Effector CD4-positive, alpha-beta T cell (primary cell): ENCODE measurements at places on chromosomes 4 and X.

- no peak for DNase-seq
These were observed 24.9 kb downstream of the JAKMIP1 start for GRCh38 chr4:6175426-6175825.

- DNase-seq, result no peak
These were observed 90.8 kb downstream of the GATB start for GRCh38 chr4:151669990-151670389.

DNA sequence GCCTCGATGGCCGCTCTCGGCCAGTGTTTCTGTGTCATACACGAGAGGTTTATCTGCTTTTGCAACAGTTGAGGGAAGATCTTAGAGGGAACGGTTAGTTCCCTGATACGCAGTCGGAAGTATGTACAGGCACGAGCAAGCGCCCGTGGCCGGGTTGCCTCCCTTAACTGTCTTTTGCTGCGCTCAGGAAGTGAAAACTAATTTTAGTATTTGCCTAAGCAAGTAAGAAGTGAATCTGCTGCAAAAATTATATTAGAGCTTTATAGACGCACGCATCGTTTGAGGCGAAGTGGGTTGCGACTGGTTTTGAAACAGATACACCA is 695 bp downstream of the MTM1 start:
- peak; percentile 22 for DNase-seq

DNA sequence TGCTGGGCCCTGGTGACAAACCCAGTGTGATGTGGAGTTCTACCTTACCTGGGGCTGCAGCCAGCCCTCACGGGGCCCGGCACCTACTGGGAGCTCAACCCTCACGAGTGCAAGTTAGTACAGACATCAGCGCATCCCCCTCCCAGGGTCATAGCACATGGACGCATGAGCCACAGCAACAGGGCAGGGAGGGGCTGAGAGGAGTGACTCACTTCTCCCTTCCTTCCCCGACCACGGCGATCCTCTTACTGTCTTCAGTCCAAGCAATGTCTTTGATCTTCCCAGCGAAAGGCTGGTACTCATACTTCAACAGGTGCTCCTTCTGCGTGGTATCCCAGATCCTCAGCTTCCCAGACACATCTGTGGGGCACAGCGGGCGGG is 17.8 kb downstream of the WDR1 start:
- peak; percentile 36 for DNase-seq

- DNase-seq, result no peak
These were observed 22.2 kb downstream of the BTC start for GRCh38 chr4:74772106-74772505.

- no peak for DNase-seq
These were observed 12.5 kb upstream of the ART3 start for GRCh38 chr4:76061982-76062381.

- DNase-seq, result no peak
These were observed 262.5 kb upstream of the PCDH18 start for GRCh38 chr4:137794764-137795254.

GRCh38 chrX:56758456-56758855 is 29.4 kb downstream of the NBDY start:
- no peak for DNase-seq

- no peak for DNase-seq
These were observed 45.8 kb upstream of the SERTM2 start for GRCh38 chrX:111465669-111466068.

GRCh38 chr4:85725721-85726170 is 250.8 kb downstream of the ARHGAP24 start:
- no peak for DNase-seq

- DNase-seq, result no peak
These were observed 2293.1 kb downstream of the PCDH7 start for GRCh38 chr4:33013282-33013681.

DNA sequence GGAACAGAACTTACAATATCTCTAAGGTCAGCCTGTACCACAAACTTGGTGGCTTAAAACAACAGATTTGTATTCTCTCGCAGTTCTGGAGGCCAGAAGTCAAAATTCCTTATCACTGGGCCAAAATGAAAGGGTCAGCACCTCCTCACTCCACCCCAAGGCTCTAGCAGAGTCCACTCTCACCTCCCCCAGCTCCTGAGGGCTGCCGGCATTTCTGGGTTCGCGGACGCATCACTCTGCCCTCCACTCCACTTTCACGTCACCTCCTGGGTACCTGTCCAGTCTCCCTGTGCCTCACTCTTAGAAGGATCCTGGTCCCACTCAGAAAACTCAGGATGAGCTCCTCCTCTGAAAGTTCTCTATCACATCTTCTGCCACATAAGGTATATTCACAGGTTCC is 34.6 kb downstream of the JAKMIP1 start:
- no peak for DNase-seq

GRCh38 chrX:154548028-154548316 is 552 bp downstream of the IKBKG start:
- DNase-seq, result no peak

GRCh38 chrX:68719181-68719903 is 71.9 kb downstream of the STARD8 start:
- DNase-seq, result no peak

GRCh38 chr4:148151806-148152205 is 290.4 kb downstream of the NR3C2 start:
- DNase-seq, result no peak

GRCh38 chr4:114205261-114205660 is 225.8 kb upstream of the ARSJ start:
- DNase-seq, result no peak

DNA sequence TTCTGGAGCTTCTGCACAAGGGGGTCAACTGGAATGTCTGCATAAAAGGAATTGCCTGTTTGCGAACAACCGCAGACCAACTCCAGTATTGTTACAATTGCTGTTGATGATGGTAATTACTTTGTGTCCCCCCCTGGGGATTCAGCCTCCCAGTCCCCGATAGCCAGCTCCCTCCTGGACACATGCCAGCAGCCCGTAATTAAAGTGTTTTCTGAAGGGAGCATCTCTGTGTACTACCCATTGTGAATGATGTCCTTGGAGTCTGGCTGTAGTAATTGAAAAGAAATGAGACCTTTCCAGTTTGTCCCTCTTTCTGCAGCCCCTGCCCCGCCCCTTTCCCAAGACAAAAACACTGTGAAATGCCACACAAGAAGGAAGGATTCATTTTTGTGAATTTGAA is 377.1 kb upstream of the LCORL start:
- DNase-seq, result no peak

GRCh38 chr4:108730579-108730978 is 32.3 kb downstream of the ETNPPL start:
- no peak for DNase-seq
